DND-41 (cell line): ENCODE measurements at places on chromosomes 1 and 21.

DNA sequence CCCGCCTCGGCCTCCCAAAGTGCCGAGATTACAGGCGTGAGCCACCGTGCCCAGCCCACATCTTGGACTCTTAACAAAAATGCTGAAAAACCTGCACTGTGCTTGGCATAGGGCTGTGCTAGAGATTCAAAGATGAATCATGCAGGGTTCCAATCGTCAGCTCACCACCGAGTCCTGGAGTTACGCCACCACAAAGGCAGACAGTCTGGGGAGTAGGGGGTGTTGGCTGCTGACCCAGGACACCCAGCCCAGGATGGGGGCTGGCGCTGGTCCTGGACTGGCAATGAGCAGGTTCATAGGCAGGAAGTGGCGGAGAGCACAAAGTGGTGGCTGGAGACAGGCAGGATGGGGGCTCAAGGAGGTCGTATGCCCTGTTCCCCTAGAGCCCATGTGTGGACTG lies 16.0 kb downstream of the PSRC1 start:
- no peak for DNase-seq
- H3K27ac ChIP-seq = no peak overlapping the region
- no peaks in the 10 kb centered on the region for H3K4me1 ChIP-seq
- H3K27me3 ChIP-seq = no peaks in the 10 kb centered on the region

GRCh38 chr1:85264150-85264549 lies 4.7 kb upstream of the C1orf52 start:
- peaks cover 38% of the 10 kb centered on the region for H3K36me3 ChIP-seq
- no peak for DNase-seq
- H3K4me1 ChIP-seq = peaks cover 7% of the 10 kb centered on the region
- no peak overlapping the region for H3K27ac ChIP-seq

DNA sequence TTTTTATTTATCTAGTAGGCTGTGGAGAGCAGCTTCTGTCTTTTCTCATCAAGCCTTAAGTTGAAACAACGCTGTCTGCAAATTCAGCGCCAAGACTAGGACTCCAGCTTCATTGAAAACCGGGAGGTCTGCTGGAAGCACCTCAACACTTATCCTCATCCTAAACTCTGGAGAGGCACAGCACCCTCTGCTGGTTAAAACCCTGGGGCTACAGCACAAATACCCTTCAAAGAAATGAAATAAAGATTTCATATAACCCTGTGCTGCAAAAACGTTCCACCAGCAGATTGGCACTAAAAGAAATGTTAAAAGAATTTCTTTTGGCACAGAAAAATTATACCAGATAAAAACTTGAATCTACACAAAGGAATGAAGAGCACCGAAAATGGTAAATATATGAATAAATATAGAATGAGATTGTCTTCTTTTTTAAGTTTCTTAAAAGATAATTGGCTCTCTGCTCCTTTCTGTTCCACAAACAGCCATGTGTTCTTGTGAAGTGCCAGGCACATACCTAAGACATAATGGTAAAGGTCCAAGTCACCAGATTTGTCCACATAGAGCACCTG lies 227.7 kb upstream of the SAMSN1 start:
- H3K4me1 ChIP-seq = no peaks in the 10 kb centered on the region
- no peaks in the 10 kb centered on the region for H3K36me3 ChIP-seq
- DNase-seq = peak; percentile 58
- no peaks in the 10 kb centered on the region for H3K27me3 ChIP-seq
- H3K27ac ChIP-seq = no peak overlapping the region

GRCh38 chr21:23524685-23525084 lies 2082.6 kb downstream of the MRPL39 start:
- H3K27me3 ChIP-seq = no peaks in the 10 kb centered on the region
- H3K36me3 ChIP-seq = no peaks in the 10 kb centered on the region
- DNase-seq = no peak
- H3K4me3 ChIP-seq = no peak overlapping the region
